ENCODE measurements at places on chromosomes 13 and 19.

DNA sequence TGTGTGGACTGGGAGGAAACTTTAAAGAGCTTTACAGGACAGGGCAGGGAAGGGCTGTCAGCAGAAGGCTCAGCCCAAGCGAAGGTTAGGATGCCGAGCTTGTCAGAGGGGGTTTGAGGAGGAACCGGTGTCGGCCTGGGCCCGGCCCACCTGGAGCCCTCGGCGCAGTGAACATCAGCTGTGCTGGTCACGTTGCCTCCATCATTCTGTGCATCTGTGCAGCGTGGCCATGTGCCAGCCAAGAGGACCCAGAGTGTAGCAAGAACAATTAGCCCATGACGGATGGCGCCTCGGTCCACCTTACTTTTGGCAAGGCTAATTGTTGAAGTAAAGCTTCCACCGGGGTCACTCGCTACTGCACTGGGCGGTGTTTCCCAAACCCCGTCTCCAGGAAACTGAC is 161.4 kb downstream of the PTPRS start:
- H3K36me3 ChIP-seq, result no peaks in the 10 kb centered on the region
- no peak overlapping the region for H3K27ac ChIP-seq
- H3K4me1 ChIP-seq, result no peaks in the 10 kb centered on the region
- H3K4me3 ChIP-seq, result no peak overlapping the region

GRCh38 chr13:95623141-95623540 is 21.4 kb downstream of the DZIP1 start:
- no peaks in the 10 kb centered on the region for H3K4me1 ChIP-seq
- H3K27me3 ChIP-seq, result peaks cover 6% of the 10 kb centered on the region
- DNase-seq, result no peak
- no peak overlapping the region for H3K4me3 ChIP-seq

- no peaks in the 10 kb centered on the region for H3K36me3 ChIP-seq
- H3K27me3 ChIP-seq, result peaks cover 6% of the 10 kb centered on the region
- H3K4me1 ChIP-seq, result no peaks in the 10 kb centered on the region
- H3K27ac ChIP-seq, result no peak overlapping the region
- H3K4me3 ChIP-seq, result no peak overlapping the region
Measured at GRCh38 chr13:39900106-39900750, 244.8 kb downstream of the COG6 start.

DNA sequence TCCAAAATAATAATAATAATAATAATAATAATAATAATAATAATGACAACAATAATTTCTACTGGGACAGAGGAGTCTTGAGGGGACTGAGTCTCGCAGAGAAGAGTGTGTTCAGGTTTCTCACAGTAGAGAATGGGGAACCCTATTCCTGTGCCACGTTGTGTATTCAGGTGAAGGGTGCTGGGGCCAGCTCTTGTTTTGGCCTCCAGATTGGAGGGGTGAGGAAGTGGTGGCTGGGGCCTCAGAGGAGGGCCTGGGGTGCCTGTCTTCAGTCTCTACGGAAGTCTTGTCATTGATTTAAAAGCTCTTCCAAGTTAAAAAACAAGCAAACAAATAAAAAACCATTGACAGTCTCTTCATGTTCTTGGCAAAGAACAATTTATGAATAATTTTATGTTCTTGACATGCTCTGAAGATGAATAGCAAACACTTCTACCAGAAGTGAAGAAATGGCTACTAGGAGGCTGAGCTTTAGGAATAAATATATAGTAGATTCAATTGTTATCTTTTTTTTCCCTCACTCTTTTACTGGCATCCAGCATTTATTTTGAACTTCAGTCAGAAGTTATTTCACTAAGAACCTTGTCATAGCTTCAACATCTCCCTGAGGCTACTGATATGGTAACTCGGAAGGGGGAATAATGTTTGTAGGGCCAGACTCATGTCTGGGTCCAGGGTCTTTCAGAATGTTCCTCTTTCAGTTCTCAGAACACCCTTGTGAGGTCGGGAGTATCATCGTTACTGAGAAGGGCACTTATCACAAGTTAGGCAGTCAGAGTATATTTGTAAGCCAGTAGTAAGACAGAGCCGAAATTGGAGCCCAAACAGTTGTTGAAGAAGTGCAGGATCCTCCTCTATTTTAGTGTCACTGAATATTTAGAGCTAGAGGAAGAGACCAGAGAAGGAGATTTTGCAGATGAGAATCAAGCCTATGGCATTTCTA is 13.1 kb downstream of the LRCH1 start:
- DNase-seq, result no peak
- H3K27ac ChIP-seq, result no peak overlapping the region
- no peak overlapping the region for H3K4me3 ChIP-seq
- no peaks in the 10 kb centered on the region for H3K36me3 ChIP-seq
- no peaks in the 10 kb centered on the region for H3K27me3 ChIP-seq

GRCh38 chr13:91302111-91302510 is 45.4 kb upstream of the MIR17HG start:
- no peak for DNase-seq
- no peak overlapping the region for H3K4me3 ChIP-seq
- H3K27me3 ChIP-seq, result peaks cover 12% of the 10 kb centered on the region
- H3K4me1 ChIP-seq, result no peaks in the 10 kb centered on the region

Measured in activated T-helper 1 cell treated with anti-CD3 and anti-CD28 coated beads, Interleukin-12 subunit alpha, Interleukin-12 subunit beta, Interleukin-2, Interleukin-4 antibody, amounts not matched to agents 30 ng/mL and 10 ng/mL and 1 ng/mL, durations not matched to agents 14 hours and 24 hours and 36 hours (primary cell).